Naive thymus-derived CD4-positive, alpha-beta T cell (primary cell): ENCODE measurements at places on chromosomes 4 and X. TPM values are rescaled to one million over a fixed set of nuclear protein-coding genes. Genes with fewer than 3 reads are reported as not detected.

DDX53 gene
- not detected in 2 replicates for total RNA-seq

GUCY1B1 gene
- 0.22 and 0.31 TPM in 2 replicates for total RNA-seq

CTAG2 gene
- not detected for total RNA-seq

CT47A1 gene
- total RNA-seq, result not detected

CTPS2 gene
- total RNA-seq, result 5.6 TPM

BRS3 gene
- total RNA-seq, result not detected

PASD1 gene
- not detected in 2 replicates for total RNA-seq

PDE5A gene
- total RNA-seq, result 0.84 TPM

GATB gene
- total RNA-seq, result 16.6 TPM

KLHL13 gene
- total RNA-seq, result 0.85 TPM

STBD1 gene
- total RNA-seq, result not detected

SEC31A gene
- 147 TPM for total RNA-seq
